Cardiac atrium fibroblast (primary cell): ENCODE measurements at places on chromosomes 4 and X. TPM values are rescaled to one million over a fixed set of nuclear protein-coding genes. Genes with fewer than 3 reads are reported as not detected.

Gene BMX
- total RNA-seq: 2.9 and 4.4 TPM in 2 replicates

Gene ELOVL6
- total RNA-seq: 6.0 and 7.8 TPM in 2 replicates

Gene NPY2R
- total RNA-seq: 0.72 and 3.9 TPM in 2 replicates

Gene CHRNA9
- total RNA-seq: not detected in 2 replicates

Gene ADGRL3
- total RNA-seq: 0.90 and 13.3 TPM in 2 replicates

Gene GAGE12F
- not detected in 2 replicates for total RNA-seq
